ENCODE measurements at places on chromosomes 5 and 9.

DNA sequence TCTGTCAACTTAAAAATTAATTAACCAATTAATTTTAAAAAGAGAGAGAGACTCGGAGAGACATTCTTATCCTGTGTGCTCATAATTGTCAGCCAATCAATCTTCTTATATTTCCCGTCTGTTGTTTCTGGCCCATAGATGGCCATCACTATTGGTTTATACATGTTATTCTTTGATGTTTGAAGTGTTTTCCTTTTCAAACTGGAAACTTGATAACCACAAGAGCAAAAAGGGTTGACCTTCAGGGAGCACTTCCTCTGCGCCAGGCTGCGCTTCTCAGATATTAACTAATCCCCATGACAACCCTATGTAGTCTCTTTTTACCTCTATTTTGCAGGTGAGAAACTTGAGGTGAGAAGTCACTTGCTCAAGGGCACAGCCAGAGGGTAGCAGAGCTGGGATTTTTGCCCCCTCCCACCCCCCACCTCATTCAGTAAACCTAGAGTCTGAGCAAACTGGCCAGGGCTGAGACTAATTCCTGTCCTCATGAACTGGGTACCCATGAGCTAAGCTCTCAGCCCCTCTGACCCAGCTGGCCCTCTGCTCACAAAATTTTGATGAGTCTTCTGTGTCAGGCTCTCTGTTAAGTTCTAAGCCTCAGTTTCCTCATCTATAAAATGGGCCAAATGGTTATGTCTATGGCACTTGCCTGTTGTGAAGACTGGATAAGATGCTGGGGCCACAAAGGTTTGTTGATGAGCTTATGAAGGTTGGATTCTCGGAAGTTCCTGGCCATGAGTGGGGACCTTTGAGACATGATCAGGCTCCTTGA is 86.0 kb upstream of the SH3PXD2B start:
- no peak for DNase-seq

- no peak for DNase-seq
Measured at GRCh38 chr5:158421319-158421718, 562.4 kb upstream of the CLINT1 start.

DNA sequence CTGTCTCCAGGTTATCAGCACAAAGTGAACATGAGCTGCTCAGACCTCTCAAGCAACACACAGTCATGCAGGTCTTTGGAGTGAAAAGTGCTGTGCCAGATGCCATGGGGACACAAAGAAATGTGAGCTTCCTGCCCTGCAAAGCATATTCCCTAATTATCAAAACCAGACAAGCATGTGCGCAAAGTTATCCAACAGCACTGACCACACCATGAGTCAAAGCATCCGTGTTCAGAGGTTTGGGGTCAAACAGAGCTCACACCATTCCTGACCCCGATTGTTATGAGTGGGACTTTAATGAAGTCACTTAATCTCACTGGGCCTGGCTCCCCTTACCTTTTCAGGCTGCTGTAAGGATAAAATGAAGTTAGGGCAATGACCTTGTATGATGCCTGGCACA is 138.5 kb downstream of the SLIT3 start:
- no peak for DNase-seq

GRCh38 chr9:69621730-69622460 is 50.3 kb downstream of the APBA1 start:
- no peak for DNase-seq

- no peak for DNase-seq
Measured at GRCh38 chr5:21184581-21184980, 1196.6 kb upstream of the CDH18 start.

DNA sequence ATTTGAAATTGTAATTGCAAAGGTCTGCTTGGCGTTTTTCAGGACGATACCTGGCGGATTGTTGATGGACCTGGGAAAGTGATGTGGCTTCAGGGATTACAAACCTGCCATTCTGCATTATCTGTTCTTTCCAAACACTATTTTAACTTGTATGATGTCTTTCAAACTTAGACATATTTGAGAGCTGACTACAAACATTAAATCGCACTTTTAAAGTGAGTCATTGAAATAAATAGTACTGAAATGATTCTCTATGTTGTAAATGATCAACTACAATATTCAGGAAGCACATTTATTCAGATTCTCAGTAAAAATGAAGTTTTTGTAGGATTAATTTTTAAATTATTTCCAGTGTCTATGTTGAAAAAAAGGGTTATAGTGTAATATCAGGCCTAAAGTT is 32.3 kb upstream of the TMEM171 start:
- DNase-seq: no peak

GRCh38 chr5:135993880-135994636 is 34.7 kb upstream of the TGFBI start:
- no peak for DNase-seq

DNA sequence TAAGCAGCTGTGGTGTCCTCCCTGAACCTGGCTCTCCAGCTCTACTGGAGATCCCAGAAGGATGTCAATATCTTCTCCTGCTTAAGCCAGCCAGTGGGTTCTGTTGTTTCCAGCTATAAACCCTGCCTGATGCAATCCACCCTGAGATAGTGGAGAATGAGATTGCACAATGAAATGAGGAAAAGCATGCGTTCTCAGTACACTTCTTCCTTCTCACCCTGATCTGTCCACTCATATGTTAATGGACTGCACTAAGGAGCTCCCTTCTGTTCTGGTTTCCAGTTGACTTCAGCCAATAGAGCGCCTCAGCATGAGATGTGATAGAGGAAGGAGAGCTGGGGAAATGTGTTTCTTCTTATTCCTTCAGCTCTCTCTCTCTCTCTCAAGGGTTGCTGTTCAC is 40.0 kb upstream of the CDH6 start:
- no peak for DNase-seq

GRCh38 chr5:138577452-138577851 is 2.3 kb upstream of the HSPA9 start:
- DNase-seq: no peak

DNA sequence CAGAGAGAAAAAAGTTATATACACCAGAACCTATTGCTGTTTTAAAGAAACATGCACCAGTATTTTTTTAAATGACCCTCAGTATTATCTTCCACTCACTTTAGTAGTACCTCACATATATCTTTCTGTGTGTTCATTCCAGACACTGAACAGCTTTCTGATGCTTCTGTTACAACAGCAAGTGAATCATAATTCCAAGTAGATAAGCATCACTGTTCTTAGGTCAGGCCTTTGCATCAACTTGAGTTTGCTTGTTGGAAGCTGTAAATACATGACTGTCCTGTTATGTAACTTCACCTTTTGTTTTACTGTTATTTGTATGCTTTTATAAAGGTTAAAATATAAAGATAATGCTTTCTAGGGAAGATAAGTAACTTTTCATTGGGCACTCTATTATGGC is 184.4 kb downstream of the ISL1 start:
- DNase-seq: no peak

GRCh38 chr5:9439531-9440292 is 106.2 kb downstream of the SEMA5A start:
- no peak for DNase-seq

GRCh38 chr9:37944671-37945481 is 40.9 kb upstream of the SLC25A51 start:
- DNase-seq: no peak

DNA sequence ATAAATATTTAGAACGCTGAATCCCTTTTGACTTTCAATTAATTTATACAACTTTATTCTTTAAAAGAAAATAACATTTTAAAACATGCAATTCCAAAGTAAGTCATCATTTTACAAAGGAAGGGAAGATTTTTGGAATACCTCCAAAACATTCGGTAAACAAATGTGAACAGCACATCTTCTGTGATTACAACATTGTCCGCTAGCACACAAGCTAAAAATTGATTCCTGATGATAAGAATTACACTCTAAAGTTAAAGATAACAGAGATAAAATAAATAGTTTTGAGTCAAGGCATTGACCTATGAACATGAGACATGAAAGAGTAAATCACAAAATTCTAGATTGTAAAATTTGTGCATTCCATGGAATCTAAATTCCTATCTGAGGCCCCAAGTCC is 56.2 kb upstream of the TRAF1 start:
- no peak for DNase-seq

GRCh38 chr5:143636931-143637528 is 174.9 kb upstream of the HMHB1 start:
- DNase-seq: no peak

DNA sequence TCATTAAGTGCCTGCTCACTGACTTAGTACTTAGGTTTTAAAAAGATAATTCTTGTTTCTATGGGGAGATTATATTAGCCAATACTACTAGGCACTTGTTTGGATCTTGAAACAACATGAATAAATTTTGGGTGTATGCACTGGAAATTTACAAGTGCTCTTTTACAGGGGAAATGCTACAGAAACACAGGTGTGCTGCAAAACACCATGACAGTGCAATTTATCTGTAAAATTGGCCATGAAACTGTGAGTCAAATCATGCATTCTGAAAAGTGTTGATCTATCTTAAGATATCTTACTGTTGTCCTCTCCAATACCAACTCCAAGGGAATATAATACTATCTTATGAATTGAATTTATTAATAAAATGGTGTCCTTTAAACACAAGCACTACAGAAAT is 12.1 kb upstream of the PCDHB1 start:
- no peak for DNase-seq

- DNase-seq: no peak
Measured at GRCh38 chr5:128174951-128175350, 91.4 kb downstream of the SLC12A2 start.

DNA sequence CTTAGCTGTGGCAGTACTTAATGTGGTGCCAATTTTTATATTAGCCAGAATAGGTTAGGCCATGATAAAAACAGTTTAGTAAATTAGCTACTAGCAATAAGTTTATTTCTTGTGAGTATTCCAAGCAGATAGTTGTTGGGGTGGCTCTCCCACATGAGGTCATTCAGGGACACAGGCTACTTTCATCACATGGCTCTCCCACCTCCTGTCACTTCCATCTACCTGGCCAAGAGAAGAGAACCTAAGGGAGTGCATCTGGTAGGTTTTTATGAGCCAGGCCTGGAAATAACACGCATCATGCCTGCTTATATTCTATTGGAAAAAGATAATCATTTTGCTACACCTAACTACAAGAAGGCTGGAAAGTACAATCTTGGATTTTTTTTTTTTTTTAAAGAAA is 161.4 kb upstream of the CCNH start:
- DNase-seq: no peak

DNA sequence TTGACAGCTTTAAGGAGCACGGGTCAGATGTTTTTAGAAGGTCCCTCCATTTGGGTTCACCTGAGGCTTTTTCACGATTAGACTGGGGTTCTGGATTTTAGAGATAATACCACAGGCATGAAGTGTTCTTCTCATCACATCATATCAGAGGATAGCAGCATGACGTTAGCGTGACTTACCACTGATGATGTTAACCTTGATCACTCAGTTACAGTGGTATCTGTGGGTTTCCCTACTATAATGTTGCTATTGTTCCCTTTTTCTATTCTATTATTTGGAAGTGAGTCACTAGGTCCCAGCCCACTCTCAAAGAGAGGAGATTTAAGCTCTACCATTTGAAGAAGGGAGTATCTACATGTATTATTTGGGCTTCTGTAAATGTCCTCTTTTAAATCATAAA is 300.0 kb downstream of the MAST4 start:
- no peak for DNase-seq

GRCh38 chr9:109520475-109521132 is 22.5 kb upstream of the PTPN3 start:
- DNase-seq: peak; percentile 52

DNA sequence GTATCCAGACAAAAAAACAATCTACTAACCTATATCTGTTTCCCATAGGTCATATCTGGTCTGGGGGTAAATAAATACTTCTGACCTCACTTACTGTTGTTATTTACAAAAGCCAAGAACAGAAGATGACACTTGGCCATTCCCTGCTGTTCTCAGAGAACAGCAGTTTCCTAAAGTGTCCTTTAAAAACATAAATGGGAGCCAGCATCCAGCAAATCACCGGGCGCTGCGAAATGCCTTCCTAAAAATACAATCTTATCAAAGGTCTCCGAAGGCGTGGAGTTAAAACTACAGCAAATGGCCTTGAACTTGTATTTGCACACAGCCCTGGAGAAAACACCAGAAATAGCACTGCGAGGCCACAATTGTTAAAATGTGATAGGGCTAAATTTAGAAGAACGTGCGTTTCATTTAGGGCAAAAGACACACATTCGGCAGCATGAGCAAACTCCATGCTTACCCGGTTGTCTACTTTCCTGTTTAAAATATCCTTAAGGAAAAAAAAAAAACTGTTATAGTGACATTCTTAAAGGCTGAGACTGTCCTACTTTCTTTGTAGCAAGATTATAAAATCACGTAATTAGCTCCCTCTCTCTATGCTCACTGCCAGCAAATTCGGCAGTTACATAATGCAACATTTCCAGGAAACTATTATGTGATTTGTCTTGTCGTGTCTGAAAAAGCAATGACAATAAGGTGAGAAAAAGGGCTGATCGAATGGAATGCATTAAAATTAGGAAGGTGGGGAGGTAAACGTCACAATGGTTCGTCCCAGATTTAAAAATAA is 1.5 kb downstream of the NFIL3 start:
- DNase-seq: no peak

GRCh38 chr5:1910081-1910760 is 27.5 kb upstream of the IRX4 start:
- no peak for DNase-seq

- no peak for DNase-seq
Measured at GRCh38 chr9:108049026-108049607, 559.5 kb upstream of the KLF4 start.

GRCh38 chr5:102649731-102650130 is 105.4 kb upstream of the PAM start:
- no peak for DNase-seq

GRCh38 chr9:133728856-133729616 is 9.1 kb downstream of the SARDH start:
- DNase-seq: no peak

- no peak for DNase-seq
Measured at GRCh38 chr9:3243683-3244082, 282.1 kb downstream of the RFX3 start.

DNA sequence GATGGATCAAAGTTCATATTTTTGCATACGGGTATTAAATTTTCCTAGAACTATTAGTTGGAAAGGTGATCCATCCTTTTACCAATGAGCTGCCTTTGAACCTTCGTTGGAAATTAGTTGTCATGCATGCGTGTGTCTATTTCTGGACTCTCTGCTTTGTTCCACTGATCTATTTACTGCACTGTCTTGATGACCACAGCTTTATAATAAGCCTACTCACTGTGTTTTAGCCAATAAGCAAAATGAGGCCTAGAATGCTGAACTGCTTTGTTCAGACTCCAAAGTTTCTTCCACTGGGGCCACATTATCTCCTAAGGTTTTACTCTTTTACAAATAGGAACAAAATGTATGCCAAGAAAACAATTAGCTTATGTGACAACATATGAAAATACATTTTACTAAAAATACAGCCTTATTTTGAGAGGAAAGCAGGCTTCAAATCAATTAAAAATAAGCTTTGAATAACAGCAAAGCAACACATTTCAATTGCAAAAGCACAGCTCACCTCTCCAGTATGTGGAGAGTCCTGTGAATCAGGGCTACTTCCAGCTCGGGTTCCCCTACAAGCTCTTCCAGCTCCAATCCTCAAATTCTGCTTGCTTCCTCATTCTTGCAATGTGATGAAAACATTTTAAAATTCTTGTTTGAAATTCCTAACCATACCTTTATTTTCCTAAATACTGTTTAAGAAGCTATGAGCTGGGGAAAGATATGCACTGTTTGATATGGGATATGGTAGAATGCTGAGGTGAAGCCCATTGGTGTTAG is 72.0 kb downstream of the RETREG1 start:
- no peak for DNase-seq

GRCh38 chr5:5416733-5417132 is 5.7 kb upstream of the ICE1 start:
- DNase-seq: no peak
